ENCODE measurements at places on chromosomes 6 and 20.

DNA sequence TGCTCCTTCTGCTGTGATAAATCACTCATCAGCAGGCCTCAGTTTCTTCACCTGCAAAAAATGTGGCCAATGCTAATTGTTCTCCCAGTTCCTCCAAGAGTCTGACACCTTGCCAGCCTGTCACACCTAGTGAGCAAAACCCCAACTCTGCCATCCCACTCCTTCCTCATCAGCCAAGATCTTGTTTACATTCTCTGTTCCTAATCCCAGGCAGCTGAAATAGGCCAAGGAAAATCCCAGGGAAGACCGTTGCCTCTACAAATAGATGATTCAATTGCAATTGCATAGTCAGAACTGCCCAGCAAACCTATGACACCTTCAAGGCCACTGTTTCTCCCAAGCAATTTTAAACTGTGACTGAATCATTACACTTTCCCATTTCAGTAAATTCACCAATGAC lies 78.7 kb downstream of the GMDS start:
- no peak for DNase-seq

DNA sequence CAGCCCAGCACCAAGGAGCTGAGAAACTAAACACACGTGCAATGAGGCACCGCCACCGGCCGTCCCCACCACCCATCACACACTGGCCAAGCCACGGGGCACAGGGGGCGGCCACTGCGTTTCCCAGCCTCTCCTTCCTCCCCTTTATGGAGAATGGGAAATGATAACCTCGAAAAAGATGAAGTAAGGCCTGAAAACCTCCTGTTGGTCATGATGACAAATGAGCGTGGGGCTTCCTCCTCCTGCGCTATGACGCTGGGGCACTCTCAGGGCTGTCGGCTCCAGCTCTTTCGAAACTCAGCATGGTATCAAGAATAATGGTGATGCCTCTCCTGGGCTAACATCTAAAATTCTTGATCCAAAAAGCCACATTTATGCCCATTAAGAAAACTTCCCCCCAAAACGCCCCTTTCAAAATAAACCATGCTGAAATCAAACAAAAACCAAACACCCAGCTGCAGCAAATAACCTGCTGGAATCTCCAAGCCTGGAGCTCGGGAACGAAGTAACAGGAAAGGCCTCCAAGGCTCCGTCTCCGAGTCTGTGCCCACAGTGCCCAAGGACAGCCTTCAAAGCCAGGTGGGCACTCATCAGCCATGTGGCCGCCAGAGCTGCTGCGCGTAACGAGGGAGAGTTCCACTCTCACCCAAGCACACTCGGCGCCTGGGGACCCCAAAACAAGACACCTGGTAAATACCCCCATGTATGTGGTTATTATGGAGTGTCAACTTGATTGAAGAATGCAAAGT lies 50.0 kb downstream of the TAF4 start:
- no peak for DNase-seq

GRCh38 chr6:11653028-11653583 lies 115.6 kb downstream of the TMEM170B start:
- peak; percentile 96 for DNase-seq

DNA sequence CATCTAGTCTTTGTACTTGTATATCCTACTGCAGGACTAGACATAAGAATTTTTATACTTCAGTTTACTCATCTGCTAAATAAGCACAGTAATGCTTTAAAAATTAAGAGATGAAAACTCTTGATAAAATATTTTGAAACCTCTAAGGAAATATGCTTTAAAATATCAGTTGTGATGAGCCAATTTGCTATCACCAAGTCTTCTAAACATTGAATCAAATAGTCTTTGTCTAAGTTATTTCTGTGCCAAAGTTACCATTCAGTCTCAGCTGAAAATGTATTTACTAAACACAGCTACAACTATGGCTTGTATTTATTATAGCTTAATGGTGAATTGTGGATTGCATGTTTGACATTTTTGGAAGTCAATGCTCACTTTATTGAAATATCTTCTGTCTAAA lies 46.2 kb upstream of the RFPL4B start:
- peak; percentile 22 for DNase-seq

GRCh38 chr6:10555625-10556309 lies 34.6 kb downstream of the GCNT2 start:
- DNase-seq: peak; percentile 4

GRCh38 chr6:168638468-168639271 lies 197.7 kb downstream of the SMOC2 start:
- no peak for DNase-seq

DNA sequence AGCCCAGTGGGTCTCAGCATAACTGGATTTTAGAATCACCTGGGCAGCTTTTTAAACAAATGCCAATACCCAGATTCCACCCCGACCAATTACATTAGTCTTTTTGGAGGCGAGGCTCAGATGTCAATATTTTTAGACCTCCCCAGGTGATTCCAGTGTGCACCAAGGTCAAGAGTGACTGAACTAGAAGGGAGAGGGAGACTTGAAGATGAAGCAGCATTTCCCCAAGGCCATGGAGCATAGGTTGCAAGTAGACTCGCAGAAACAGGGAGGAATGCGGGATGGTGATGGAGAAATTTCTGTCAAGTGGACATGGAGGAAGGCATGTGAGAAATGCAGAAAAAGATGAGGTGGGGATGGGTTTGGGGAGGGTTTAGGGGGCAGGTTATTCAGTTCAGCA lies 64.9 kb downstream of the BCAS1 start:
- no peak for DNase-seq

DNA sequence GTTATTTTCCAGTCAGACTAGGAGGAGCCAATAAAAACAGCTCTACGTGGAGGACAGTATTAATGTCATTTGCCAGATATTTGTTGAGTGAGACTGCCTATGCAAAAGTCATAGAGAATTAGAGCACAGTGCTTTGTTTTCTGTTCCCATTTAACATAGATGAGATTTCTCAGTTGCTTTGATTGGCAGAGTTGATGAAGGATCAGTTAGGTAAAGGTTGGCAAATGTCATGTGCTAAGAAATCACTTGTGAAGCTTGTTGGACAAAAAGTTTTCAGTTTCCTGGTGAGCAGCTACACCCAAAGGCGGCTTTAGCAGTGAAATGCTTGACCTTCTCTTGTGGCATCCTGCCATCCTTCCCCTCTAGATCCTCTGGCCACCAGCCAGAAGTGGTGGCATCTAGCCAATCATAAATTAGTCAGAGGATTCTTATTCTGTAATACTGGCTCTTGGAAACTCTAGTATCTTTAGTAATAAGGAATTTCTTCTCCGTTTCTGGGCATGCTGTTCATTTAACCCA lies 37.0 kb downstream of the BCKDHB start:
- peak; percentile 84 for DNase-seq

DNA sequence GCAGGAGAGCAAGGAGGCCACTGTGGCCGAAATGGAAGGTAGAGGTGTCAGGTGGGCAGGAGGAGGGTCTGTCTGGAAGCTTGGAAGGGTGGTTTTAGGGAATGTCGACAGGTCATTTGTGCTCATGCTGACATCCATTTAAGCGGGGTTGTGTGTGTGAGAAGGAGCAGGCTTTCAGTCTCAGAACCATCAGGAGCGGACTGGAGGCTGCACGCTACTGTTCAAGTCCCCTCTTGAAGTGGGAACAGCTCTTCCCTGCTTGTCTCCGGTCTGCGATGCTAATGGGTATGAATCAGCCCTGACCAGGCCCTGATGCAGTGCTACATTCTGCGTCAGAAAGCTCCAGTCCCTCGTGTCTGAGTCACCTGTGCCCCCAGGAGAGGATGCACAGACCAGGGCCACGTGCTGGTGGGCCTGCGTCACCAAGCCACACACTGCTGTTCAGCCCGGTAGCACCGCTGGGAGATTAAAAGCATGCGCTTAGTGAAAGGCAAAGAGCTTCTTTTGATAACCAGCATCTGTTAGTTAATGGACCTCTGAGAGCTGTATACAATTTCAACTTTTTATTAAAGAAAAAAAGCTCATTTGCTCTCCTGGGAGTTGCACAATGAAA lies 58.0 kb downstream of the APCDD1L start:
- peak; percentile 86 for DNase-seq

- no peak for DNase-seq
Measured at GRCh38 chr20:49889001-49889934, 26.1 kb downstream of the SPATA2 start.

GRCh38 chr20:2006452-2007361 lies 12.8 kb upstream of the PDYN start:
- peak; percentile 50 for DNase-seq

- peak; percentile 27 for DNase-seq
Measured at GRCh38 chr6:141667580-141668309, 465.0 kb upstream of the GJE1 start.

DNA sequence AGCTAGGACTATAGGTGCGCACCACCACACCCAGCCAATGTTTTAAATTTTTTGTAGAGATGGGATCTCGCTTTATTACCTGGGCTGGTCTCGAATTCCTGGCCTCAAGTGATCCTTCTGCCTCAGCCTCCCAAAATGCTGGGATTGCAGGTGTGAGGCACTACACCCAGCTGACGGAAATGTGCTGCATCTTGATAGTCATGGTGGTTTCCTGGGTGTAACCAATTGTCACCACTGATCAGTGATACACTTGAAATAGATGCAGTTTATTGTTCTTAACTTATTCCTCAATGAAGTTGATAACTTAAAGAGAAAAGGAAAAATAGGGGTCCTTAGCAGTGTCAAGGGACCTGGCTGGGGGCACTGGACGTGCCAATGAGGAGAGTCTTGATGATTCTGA lies 92.4 kb downstream of the PPP1R14C start:
- DNase-seq: no peak

DNA sequence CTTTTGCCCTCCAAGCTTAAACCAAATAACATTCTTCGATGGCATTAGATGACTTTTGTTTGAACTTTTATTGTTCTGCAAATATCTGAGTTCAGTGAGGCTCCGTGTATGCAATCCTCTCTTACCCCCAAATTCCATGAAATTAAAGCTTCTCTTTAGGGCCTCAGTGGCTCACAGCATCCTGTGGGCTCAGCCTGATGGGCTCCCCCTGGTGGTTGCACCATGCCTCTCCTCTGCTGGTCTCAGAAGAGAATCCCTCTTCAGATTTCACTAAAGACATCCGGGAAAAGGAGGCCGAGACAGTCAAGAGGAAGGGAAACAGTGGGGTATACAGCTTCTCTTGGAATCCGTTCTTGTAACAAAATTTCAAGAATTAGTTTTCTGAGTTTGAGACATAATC lies 331.6 kb upstream of the NT5E start:
- no peak for DNase-seq

- DNase-seq: no peak
Measured at GRCh38 chr6:21872749-21873148, 279.2 kb downstream of the SOX4 start.

GRCh38 chr6:2665146-2666070 lies 85.3 kb downstream of the MYLK4 start:
- no peak for DNase-seq

DNA sequence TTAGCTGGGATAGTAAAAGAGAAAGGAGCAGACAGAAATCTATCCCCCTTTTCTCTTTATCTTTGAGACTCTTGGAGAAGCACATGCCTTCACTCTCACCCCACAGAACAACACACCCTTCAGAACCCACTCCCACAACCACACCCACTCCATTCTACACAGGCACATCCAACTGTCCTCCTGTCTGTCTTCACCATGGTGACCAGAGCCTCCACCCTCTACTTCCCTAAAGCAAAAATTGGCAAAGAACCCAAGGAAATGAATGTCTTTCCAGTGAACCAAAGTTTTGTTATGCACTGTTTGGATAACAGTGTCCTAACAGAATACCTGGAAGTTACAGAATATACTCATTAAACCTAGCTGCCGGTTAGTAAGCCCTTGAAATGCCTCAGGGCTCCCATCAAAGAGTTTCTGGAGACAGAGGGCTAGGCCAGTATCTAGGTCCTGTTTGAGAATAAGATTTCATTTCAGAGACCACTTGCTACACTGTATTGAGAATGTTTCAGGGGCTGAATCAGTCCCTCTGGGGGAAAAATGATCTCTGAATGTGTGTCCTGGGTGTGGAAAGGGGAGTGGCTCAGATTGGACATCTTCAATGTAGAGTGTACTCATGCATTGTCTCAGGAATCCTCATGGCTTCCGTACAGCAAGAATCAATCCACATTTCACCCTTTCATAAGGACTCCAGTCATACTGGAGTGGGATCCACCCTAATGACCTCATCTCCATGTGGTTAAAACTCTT lies 101.1 kb downstream of the LY86 start:
- DNase-seq: peak; percentile 73

DNA sequence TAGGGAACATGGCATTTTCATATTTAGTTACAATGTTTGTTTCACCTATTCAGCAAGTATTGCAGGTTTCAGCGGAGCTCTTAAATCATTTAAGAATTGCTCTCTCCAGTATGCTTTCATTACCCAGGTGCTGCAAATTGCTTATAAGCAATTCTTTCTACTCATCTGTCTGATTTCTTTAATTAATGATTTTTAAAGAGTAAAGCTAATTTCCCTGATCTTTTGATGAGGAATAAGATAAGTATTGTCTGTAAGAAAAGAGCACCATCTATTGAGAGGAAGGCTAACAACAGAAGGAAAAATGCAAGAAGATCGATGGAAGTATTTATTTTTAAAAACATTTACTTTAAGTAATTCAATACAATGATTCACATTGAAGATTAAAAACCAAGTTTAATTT lies 2.0 kb downstream of the OPRM1 start:
- DNase-seq: no peak

DNA sequence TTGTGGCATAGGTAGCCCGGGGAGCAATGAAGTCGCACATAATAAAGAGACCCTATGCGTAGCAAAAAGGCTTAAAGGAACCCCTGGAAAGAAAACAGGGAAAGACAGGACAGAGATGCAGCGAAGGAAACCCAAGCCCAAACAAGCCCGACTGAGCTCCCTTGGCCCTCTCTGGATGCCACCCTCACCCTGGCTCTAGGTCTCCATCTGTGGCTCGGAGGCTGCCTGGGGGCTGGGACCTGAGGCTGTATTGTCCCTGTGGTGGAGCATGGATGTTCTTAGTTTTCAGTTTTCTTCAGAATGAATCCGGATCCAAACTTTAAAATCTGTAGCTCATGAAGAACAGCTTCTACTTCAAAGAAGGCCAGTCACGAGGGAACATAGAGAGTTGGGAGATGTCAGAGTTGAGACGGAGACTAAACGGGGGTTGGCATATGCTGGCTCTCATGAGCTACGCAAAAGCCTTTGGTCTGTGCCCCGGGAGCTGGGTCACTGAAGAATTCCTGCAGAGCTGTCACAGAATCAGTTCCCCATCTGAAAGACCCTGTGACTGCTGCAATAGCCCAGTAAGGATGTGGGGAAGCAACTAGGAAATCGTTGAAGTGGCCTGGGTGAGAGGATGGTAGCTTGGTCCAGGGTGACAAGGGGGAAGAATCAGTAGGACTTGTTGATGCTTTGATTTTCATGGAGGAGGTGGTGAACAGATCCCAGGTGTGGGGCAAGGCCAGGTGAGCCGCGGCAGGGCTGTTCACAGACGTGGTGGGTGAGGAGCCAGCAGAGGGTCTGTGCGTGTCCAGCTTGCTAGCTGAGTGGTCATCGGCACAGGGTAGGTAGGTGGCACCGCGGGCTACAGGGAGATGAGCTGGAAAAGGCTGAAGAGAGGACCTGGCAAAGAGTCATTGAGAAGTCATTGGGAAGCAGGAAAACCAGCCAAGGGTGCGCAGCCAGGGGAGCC lies 35.2 kb downstream of the SYNDIG1 start:
- no peak for DNase-seq

DNA sequence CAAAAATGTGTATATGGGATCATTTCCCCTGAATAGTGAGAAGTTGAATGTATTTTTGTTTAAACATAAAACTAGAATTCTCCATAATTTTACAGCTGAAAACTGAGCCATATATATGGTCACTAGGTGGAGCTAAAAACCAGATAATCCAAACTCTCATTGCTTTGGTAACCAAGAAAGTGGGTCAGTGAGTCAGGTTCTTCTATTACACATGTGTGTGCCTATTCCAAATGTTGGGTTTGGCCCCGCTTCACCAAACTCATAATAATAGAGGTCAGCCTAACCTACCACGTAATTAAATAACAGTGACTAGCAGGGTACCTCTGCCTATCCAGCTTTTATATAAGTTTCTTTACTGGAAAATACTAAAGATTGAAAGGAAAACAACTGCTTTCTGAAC lies 19.3 kb upstream of the RNGTT start:
- peak; percentile 73 for DNase-seq

Data from fibroblast of skin of abdomen (primary cell).